ENCODE measurements at places on chromosomes 2 and 18.

- no peak for DNase-seq
Measured at GRCh38 chr2:68853915-68854314, 17.3 kb downstream of the BMP10 start.

GRCh38 chr18:65326805-65327204, 424.0 kb upstream of the CDH7 start:
- no peak for DNase-seq

DNA sequence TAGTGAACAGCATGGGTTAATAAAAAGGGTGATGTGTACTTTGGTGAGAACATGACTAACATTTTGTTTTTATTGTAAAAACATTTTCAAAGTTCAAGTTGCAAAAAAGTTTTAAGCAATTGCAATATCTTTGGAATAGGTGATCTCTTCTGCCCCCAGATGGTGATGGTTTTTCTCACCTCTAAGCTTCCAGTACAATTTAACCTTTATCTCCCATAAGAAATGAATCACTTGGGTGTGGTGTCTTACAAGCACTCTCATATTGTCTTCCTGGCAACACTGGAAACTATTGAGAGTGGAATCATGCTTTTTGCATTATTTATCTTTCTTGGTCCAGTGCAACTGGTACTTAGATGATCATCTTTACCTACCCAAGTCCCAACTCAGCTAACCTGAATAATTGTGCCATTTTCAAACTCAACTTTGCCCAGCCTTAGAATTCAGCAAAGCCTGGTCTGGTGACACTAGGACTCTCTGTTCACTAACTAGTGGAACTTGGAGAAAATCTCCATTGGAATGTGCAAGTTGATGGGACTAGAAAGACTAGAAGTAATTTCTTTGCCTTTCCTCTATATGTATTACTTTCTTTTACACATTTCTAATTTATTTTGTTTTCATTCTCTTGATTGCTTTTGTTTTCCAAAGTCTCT, 964.7 kb upstream of the ZEB2 start:
- peak; percentile 76 for DNase-seq

DNA sequence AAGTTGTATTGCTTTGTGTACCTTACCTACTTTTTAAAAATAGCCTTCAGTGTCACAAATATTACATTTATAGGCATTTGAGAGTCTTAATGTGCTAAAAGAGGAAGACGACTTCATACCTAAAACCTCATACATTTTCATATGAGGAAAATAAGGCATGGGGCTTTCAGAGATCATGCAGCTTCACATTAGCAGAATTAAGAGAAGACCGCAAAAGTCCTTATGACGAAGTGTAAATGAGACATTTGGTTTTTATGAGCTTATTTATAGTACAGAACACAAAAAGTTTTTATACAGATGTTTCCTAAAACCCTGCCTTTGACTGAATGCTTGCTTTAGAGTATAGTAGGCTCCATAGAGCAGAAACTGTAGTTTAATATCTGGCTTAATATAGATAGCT, 10.1 kb upstream of the CCDC138 start:
- DNase-seq, result no peak

GRCh38 chr2:58918141-58918540, 677.0 kb upstream of the FANCL start:
- peak; percentile 12 for DNase-seq

DNA sequence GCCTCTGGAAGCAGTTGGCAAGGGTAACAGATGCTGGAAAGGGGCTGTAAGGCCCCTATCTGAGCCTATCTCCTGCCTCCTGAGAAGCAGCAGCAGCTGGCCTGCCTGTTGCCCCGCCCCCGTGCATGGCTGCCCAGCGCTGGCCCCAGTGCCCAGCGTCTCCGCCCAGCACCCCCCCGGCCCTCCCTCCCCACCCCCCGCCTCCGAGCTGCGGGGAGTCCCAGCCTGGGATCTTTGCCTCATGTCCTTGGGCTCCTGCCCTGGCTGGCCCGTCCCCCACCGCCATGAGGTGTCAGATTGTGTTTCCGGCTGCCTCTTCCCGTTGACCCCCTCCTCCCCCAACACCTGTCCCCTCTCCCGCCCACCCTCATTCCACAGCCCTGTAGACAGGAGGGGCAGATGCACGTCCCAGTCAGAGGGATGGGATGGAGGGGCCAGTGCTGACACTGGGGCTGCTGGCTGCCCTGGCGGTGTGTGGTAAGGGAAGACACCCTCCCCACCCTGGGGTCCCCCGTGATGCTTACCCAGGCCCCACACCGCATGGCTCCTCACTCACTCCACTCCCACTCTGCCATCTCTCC, at the start of gene CHRND:
CHRND (plus strand) TSS at position 370 of the 581 bp plus-strand sequence; CDS start at position 426, 56 bp downstream.
- DNase-seq, result no peak

DNA sequence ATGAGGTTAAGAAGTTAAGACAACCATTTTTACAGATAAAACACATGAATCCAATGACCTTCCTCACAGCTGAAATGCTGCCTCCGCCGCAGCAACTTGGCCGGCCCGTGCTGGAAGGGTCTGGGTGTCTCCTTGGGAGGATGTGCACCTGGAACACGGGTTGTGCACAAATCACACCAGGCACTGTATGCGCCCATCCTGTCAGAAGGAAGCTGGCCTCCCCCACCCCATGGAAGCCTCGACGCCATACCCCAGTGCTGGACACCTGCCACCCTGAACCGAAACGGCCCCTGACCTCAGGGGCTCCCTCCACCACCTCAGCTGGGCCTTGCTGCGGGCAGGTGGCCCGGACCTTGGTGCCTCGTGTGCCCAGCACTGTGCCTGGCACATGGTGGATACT, 111.8 kb downstream of the PXDN start:
- DNase-seq, result no peak

Data from fibroblast of lung (primary cell).